ENCODE measurements at places on chromosomes 3 and 15.

GRCh38 chr3:53103397-53104296 lies 26.6 kb downstream of the RFT1 start:
- DNase-seq, result no peak

DNA sequence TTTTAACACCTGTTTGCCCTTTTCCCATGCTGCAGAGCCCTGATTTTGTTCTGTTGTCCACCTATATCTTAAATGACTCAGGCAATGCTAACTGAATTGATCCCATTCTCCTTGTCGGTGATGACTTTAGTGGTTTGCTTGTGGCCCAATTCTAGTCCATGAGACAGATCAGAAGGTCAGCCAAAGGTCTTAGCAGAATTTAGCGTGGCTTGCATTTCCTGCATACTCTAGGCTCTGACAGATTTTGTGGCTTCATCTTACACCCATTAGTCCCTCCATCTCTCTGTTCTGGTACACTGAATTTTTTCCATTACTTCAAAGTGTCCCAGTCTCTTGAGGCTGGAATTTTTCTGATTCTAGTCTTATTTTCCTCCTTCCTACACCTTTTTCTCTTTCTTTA lies 161.9 kb downstream of the STAC start:
- no peak for DNase-seq

- DNase-seq, result no peak
Measured at GRCh38 chr3:39140341-39140971, 12.9 kb downstream of the CSRNP1 start.

DNA sequence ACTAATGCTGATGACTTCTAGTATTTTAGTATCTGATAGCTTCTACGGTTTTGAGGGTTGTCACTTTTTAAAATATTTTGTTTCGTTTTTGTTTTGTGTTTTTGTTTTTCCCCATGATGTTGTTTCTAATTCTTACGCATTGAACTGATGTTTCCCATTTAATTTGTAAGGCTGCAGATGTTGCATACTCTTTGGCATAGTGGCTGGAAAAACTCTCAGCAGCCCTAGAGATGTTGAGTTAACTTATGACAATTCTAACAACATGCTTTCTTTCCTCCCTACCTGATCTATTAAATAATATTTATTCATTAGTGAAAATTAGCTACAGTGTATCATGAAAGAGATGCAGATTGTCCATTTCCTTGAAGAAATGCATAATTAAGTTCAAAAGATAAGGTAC lies 559.3 kb upstream of the GRM7 start:
- no peak for DNase-seq

DNA sequence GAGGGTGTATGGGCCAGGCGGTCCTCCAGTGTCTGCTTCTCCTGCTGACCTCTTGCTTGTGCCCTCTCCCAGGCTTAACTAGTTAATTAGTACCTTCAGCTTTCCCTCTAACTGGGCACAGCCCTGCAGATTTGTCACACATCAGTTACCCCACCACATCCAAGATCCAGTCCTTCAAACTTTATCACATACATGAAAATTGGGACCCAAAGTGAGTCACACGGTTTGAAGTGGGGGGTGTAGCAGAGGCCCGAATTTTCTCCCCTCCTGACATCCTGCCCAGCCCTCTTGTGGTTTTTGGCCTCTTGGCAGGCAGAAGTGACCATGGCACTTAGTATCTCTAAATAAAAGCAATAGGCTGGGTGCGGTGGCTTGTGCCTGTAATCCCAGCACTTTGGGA lies 3.9 kb downstream of the MAPKAPK3 start:
- no peak for DNase-seq

DNA sequence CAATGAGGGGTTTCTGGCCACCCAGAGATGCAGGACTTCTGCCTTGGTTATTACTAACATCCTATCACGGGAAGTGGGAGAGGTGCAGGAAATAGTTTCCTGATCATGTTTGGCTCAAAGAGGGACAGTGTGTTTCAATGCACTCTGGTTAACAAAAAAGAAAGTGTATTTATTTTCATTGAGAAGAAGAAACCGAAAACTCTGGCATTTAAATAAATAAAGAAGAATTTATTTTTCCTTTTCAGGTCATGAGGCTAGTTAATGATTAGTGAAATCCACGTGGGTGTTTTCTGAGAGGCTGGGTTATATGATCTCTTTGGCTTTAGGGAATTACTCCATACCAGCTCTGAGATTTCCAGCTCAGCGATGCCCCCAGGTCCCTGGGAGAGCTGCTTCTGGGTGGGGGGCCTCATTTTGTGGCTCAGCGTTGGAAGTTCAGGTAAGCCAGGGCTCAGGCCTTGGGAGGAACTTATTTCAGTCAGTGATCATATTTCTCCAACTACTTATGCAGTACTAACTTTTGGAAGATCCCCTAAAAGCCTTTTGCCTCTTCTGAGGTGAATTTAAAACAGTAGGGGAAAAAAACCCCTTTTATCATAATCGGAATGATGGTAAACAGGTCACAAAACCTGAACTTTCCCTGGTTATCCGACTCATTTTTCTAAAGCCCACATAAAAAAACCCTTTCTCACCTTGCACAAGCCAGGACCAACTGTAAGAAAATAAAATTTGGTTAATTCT lies at the start of gene PLA1A:
Gene PLA1A, plus strand, starts transcription at position 338 of the 741 bp plus-strand sequence. Its CDS starts 29 bp downstream, at position 367.
- DNase-seq, result no peak

- DNase-seq, result no peak
Measured at GRCh38 chr15:42508263-42508690, 12.8 kb downstream of the SNAP23 start.

DNA sequence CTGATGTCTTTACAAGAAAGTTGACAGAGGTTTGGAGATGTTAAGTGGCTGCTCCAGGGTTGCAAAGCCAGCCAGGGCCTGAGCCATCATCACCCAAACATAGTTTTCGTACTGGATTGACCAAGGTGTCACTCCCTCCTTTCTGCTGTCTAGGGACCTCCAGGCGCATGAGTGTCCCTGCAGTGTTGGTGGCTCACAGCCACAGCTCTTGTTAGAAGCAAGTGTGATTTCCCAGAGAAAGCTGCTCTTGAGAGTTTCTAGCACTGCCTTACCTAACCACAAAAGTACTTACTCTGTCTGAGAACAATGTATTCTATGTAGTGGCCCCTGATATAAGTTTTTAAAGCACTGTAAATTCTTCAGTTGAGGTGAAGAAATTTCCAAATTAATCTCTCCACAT lies 144.1 kb downstream of the SOX2 start:
- DNase-seq, result no peak

GRCh38 chr3:122912772-122913538 lies 114.6 kb downstream of the SEMA5B start:
- no peak for DNase-seq

GRCh38 chr3:51102396-51102795 lies 282.7 kb upstream of the MANF start:
- DNase-seq, result no peak

DNA sequence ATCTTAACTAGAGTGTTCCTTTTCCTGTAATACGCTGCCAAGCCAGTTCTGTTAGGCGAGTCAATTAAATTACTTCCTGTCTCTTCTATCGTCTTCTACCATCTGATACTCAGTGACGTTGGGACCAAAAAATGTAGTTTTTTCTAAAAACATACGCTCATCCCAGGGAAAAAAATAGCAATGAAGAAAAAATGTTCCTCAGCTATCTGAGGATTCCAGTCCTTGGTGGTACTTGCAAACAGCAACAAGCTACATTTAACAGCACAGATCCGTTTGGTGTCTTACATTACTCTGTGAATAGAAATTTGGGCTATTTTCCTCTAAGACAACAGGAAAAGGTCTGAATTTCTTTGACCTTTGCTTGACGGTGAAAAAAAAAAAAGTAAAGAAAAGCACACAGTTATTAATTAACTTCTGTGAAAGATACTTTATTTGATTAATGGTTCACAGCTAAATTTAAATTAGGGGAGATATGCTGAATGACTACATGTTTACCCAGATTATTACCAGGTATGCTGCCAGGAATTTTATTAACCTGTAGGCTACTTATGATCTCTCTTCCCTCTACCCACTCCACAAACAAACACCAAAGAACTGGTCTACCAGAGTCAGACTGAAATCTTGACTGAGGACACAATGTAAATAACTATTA lies 254.4 kb upstream of the ZPLD1 start:
- DNase-seq, result no peak

- no peak for DNase-seq
Measured at GRCh38 chr3:71077070-71077469, 506.5 kb downstream of the FOXP1 start.

DNA sequence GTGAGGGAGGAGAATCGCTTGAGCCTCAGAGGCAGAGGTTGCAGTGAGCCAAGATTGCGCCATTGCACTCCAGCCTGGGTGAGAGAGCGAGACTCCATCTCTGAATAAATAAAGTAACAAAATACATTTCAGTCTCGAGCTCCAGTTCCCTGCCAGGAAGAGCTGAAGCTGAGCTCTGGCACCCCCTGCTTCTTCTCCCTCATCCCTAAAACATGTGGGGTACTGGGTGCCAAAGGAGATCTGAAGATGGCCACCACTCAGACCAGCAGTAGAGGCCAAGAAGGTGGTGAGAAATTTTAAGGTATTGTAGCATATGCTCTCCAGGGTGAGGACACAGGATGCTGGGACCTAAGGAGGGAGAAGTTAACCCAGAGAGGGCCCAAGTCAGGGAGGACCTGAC lies 75.0 kb upstream of the CGNL1 start:
- DNase-seq, result no peak

DNA sequence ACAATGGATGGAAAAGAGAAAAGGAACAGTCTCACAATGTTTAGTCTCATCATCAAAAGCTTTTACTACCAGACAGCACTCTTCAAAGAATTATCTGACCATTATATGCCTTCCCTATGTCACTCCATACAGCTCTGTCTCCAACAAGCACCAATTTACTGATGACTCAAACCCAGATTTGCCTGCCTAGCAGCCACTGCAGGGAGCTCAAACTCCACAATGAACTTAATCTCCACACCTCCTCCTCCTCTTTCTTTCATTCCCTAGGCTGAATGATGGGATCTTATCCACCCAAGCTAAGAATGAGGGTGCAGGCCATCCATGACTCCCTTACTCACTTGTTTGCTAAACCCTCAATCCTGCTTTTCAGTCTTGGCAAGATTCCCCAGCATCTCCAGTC lies 45.5 kb downstream of the NBEAL2 start:
- DNase-seq, result no peak

DNA sequence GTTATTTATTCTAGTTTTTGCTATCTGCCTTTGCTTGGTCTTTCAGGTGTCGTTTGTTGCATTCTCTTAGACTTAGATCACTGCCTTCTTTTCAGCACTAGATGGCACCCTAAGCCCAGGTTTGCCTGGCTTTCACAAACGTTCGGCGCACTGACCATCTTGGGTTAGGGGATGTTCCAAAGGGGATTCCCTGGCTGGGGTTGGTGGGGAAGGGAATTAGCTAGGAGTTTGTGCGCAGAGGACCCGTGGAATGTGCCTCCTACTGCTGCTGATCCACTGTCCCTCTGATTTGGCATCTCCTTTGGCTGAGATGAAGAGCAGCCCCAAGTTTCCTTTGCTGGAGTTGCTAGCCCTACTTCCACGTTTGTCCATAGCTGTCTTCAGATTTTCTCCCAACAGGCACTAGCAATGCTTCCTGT lies 33.9 kb downstream of the PFN2 start:
- no peak for DNase-seq

GRCh38 chr3:23463791-23464190 lies 260.7 kb downstream of the UBE2E2 start:
- no peak for DNase-seq

GRCh38 chr3:184180165-184180564 lies 5.5 kb downstream of the AP2M1 start:
- DNase-seq, result no peak

DNA sequence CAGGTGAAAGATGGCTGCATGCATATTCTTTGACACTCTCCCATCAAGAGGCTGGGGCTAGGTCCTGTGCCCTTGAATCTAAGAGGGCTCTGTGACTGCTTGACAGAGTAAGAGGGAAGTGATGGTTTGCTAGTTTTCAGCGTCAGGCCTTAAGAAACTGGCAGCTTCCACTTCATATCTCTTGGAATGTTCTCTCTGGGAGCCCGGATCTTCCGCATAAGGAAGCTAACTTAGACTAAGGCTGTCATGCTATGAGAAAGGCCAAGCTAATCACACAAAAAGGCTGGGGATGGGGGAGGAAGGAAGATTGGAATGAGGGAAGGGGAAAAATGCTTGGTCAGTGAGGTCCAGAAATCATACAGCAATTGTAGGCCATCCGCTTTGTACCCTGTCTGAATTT lies 50.0 kb downstream of the MB21D2 start:
- no peak for DNase-seq

- DNase-seq, result no peak
Measured at GRCh38 chr3:105904678-105905284, 36.0 kb upstream of the CBLB start.

GRCh38 chr3:73611176-73611575 lies 13.6 kb downstream of the PDZRN3 start:
- DNase-seq, result no peak

- DNase-seq, result no peak
Measured at GRCh38 chr15:44265757-44266156, 22.8 kb upstream of the GOLM2 start.

GRCh38 chr15:22963641-22964040 lies 16.5 kb downstream of the CYFIP1 start:
- no peak for DNase-seq

GRCh38 chr3:150675587-150675986 lies 28.1 kb downstream of the ERICH6 start:
- no peak for DNase-seq

DNA sequence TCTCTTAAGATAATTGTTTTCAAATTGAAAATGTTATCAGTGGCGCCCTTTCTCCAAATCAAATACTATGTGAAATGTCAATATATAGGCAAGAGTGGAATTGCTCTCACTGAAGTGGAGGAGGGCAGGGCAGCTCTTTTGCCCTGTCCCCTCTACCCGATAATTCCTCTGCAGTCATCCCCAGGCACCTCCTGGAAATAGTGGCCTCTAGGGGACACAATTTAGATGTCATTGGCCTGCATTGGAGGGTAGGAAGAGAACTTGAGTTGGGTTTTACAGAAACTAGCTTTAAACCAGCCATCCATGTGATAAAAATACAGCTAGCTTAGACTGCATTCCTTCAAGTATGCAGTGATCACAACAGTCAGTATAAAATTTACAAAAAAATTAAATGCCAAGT lies 288.9 kb downstream of the EDEM1 start:
- no peak for DNase-seq

GRCh38 chr3:159348431-159348830 lies 546.6 kb downstream of the MFSD1 start:
- DNase-seq, result no peak

DNA sequence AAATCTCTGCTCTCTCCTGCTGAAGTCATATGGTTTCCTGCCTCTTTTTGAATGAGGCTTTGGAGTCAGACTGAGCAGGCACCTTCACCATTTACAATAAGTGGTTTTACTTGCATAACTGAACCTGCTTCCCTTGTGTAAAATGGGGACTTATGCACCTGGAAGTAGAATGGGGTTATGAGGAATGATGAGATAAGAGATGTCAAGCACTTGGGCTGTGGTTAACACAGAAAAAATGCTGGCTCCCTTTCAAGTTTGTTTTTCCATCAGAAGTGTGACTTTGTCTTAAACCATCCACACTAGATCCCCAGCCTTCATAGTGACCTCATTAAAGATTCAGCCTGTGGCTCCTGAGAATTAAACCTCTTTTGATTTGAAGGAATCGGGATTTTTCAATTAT lies 5.2 kb downstream of the EXOSC7 start:
- no peak for DNase-seq

- DNase-seq, result no peak
Measured at GRCh38 chr15:74347757-74348250, 19.6 kb downstream of the CYP11A1 start.

- peak; percentile 34 for DNase-seq
Measured at GRCh38 chr3:89113893-89114840, 6.7 kb downstream of the EPHA3 start.

GRCh38 chr3:28586325-28586724 lies 237.7 kb upstream of the AZI2 start:
- DNase-seq, result peak; percentile 18

Measured in epithelial cell of prostate (primary cell).